Activated CD8-positive, alpha-beta T cell treated with anti-CD3 and anti-CD28 coated beads for 36 hours (primary cell): ENCODE measurements at places on chromosomes 5 and 9. TPM values are rescaled to one million over a fixed set of nuclear protein-coding genes. Genes with fewer than 3 reads are reported as not detected.

The FOXI1 gene
- total RNA-seq = not detected

GRCh38 chr9:4970970-4971641, 14.0 kb upstream of the JAK2 start:
- H3K27ac ChIP-seq = no peak overlapping the region
- H3K27me3 ChIP-seq = no peaks in the 10 kb centered on the region
- no peak overlapping the region for H3K4me3 ChIP-seq
- peaks cover 1% of the 10 kb centered on the region for H3K36me3 ChIP-seq

The NOXA1 gene
- total RNA-seq = 0.72 TPM

The GHR gene
- not detected for total RNA-seq

DNA sequence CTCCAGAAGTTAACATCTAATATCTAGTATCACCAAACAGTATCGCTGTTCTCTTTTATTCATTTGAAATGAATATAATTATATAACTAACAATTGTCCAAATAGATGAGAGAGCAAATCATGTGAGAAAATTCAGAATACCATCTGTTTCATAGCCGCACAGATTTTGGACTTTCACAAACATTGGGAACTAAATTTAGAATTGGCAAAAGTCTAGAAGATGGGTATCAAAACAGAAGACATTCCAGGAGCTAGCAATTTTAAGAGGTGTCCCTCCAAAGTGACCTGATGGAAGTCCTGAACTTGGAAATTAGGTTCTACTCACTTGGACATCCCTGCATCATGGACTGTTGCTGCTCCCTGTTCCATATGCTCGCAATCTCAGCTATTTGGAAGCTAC, 57.0 kb upstream of the FSD1L start:
- no peak overlapping the region for H3K27ac ChIP-seq
- no peak for DNase-seq
- H3K27me3 ChIP-seq = peaks cover 14% of the 10 kb centered on the region
- H3K4me1 ChIP-seq = peaks cover under 1% of the 10 kb centered on the region

DNA sequence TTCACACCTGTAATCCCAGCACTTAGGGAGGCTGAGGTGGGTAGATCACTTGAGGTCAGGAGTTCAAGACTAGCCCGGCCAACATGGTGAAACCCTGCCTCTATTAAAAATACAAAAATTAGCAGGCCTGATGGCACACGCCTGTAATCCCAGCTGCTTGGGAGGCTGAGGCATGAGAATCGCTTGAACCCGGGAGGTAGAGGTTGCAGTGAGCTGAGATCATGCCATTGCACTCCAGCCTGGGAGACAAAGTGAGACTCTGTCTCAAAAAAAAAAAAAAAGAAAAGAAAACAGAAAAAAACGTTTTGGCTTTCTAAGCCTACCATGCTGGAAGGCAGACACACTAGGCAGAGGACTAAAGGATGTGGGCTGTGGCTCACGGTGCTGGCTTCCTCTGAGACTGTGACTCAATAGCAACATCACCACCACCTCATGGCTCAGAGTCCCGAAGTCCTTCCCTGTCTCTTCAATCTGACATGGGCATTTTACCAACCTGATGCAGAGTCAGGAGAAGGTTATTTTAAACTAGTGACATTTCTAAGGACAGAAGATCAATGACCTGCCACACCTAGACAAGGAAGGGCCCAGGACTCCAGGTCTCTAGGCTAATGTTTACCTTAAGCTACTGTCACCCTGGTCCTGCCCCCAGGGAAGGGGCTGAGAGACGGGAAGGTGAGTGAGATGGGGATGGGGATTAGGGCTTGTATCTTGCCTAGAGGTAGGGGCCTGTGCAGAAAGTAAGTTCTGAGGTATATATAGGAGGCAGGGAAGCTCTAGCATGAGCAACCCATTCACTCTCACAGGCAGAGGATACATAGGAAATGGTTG, 3.7 kb downstream of the ECSCR start:
- H3K27ac ChIP-seq = peak overlapping the region; percentile 88
- no peaks in the 10 kb centered on the region for H3K27me3 ChIP-seq
- H3K36me3 ChIP-seq = no peaks in the 10 kb centered on the region
- DNase-seq = peak; percentile 94

DNA sequence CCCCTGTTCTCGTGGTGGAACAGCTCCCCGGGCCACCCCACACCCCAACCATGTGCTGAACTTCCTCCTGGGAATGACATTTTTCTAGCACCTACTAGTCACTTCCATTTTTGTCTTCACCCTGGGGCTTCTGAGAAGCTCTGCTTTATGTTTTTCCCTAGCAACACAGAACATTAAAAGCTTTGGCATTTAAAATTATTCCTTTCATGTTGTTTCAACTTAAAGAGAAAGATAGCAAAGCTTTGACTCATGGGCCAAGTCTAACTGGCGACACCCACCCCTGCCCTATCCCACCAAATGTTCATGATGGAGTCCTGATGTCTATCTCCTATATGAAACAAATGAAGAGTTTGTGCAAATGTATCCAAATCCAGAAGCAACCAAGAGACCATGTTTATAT, 22.4 kb downstream of the BOD1 start:
- no peak overlapping the region for H3K27ac ChIP-seq
- no peak overlapping the region for H3K4me3 ChIP-seq
- DNase-seq = no peak
- H3K27me3 ChIP-seq = no peaks in the 10 kb centered on the region
- H3K36me3 ChIP-seq = peaks cover 40% of the 10 kb centered on the region
- H3K4me1 ChIP-seq = no peaks in the 10 kb centered on the region

DNA sequence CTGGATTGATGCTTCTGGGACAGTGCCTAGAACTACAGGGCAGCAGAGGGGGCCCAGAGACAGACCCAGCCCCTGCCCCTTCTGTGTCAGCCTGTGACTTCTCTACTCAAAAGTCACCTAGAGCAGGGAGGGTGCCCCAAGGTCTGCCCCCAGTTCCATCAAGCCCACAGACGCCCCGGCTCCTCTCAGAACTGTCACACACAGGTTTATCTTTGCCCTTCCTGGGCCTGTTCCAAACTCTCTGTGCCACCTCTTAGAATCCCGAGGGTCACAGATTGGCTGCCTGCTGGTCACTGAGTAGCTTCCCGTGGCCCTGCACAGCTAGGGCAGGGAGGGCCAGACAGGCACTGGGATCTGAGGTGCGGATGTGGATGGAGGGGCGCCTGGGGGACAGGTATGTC, 1.7 kb downstream of the RGS14 start:
- peaks cover 88% of the 10 kb centered on the region for H3K4me1 ChIP-seq
- peak overlapping the region; percentile 81 for H3K27ac ChIP-seq
- H3K4me3 ChIP-seq = peak overlapping the region; percentile 89
- H3K27me3 ChIP-seq = no peaks in the 10 kb centered on the region

The SH3PXD2B gene
- total RNA-seq = 0.38 TPM

- no peak overlapping the region for H3K27ac ChIP-seq
- H3K27me3 ChIP-seq = peaks cover 1% of the 10 kb centered on the region
- no peaks in the 10 kb centered on the region for H3K4me1 ChIP-seq
- no peak for DNase-seq
Measured at GRCh38 chr5:173669483-173669882, 53.0 kb upstream of the BOD1 start.

DNA sequence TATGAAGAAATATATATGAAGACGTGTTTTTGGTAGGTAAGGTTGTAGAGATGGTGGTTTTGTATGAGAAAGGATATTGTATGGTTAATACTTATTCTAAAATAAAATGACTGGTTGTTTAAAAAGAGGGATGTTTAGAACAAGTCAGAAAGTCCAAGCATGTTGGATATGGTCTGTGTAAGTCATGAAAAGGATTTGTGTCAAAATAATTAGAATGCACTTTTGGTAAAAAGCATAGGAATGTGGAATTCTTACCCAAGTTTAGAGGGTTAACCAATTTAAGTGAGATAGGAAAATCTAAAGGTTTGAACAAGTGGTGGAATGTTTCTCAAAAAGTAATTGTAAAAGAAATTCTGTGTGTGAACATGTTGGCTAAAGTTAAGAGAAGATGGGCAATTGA, 1556.5 kb upstream of the C9orf72 start:
- no peak for DNase-seq
- H3K27me3 ChIP-seq = no peaks in the 10 kb centered on the region
- H3K4me3 ChIP-seq = no peak overlapping the region
- H3K36me3 ChIP-seq = no peaks in the 10 kb centered on the region
- no peak overlapping the region for H3K27ac ChIP-seq

The NUTM2G gene
- not detected for total RNA-seq

GRCh38 chr5:14816999-14817761, 54.4 kb downstream of the ANKH start:
- H3K4me1 ChIP-seq = peaks cover 72% of the 10 kb centered on the region
- DNase-seq = peak; percentile 73
- peaks cover 15% of the 10 kb centered on the region for H3K36me3 ChIP-seq
- peak overlapping the region; percentile 67 for H3K27ac ChIP-seq

The DMGDH gene
- total RNA-seq = 1.3 TPM

DNA sequence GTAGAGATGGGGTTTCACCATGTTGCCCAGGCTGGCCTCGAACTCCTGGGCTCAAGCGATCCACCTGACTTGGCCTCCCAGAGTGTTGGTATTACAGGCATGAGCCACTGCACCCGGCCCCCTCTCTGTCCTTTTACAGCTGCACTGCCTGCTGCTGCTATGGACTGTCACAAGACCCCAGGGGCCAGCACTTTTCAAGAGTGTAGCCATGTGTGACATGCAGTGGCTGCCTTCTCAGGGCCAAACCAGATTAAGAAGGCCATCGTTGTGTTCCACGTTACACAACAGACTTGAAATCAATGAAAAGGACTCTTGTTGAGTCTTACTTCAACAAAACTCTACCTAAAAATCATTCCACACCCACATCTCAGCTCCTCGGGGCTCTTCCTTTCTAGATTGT, 78.9 kb upstream of the ICE1 start:
- H3K4me1 ChIP-seq = peaks cover 9% of the 10 kb centered on the region
- H3K36me3 ChIP-seq = no peaks in the 10 kb centered on the region
- H3K4me3 ChIP-seq = no peak overlapping the region
- no peaks in the 10 kb centered on the region for H3K27me3 ChIP-seq
- H3K27ac ChIP-seq = no peak overlapping the region

GRCh38 chr5:138489683-138490061, 24.4 kb downstream of the EGR1 start:
- DNase-seq = no peak
- peaks cover 22% of the 10 kb centered on the region for H3K27me3 ChIP-seq
- no peak overlapping the region for H3K4me3 ChIP-seq
- H3K27ac ChIP-seq = no peak overlapping the region
- peaks cover 16% of the 10 kb centered on the region for H3K4me1 ChIP-seq

The NMUR2 gene
- total RNA-seq = not detected

GRCh38 chr9:127557466-127557869, 54.6 kb upstream of the STXBP1 start:
- peaks cover 58% of the 10 kb centered on the region for H3K4me1 ChIP-seq
- peak overlapping the region; percentile 81 for H3K27ac ChIP-seq
- DNase-seq = peak; percentile 34

GRCh38 chr9:134063088-134063570, 4.7 kb downstream of the BRD3 start:
- peaks cover 1% of the 10 kb centered on the region for H3K36me3 ChIP-seq
- no peak overlapping the region for H3K4me3 ChIP-seq
- no peak overlapping the region for H3K27ac ChIP-seq
- no peaks in the 10 kb centered on the region for H3K27me3 ChIP-seq

DNA sequence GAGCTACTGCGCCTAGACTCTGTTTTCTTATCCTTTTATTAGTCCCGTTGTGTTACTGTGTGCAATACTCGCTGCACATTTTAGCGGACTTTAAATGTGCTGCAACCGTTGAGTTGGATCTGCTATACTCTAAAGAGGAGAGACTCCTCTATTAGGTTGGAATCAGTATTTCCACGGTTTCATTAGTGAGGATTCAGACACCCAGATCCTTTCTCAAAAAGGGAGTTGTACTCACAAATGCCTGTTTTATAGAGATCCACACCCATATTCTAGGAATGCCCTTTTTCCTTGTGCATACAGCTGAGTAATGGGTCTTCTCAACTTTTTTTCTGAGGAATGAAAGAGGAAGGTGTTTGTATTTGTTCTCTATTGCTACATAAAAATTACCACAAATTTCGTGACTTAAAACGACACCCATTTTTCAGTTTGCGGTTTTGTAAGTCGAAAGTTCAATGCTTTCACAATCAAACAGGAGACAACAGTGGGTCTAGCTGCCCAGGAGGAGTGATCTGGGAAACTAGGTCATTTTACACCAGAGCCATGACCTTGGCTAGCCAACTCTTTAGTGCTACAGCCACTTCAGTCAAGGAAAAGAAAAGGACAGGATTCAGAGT, 52.8 kb upstream of the SLC44A1 start:
- H3K4me3 ChIP-seq = no peak overlapping the region
- H3K36me3 ChIP-seq = no peaks in the 10 kb centered on the region
- no peak overlapping the region for H3K27ac ChIP-seq
- peaks cover 10% of the 10 kb centered on the region for H3K27me3 ChIP-seq
- H3K4me1 ChIP-seq = no peaks in the 10 kb centered on the region

GRCh38 chr9:90953200-90953599, 151.6 kb downstream of the SYK start:
- H3K4me3 ChIP-seq = no peak overlapping the region
- no peaks in the 10 kb centered on the region for H3K36me3 ChIP-seq
- no peak for DNase-seq
- no peaks in the 10 kb centered on the region for H3K4me1 ChIP-seq

The OLFML2A gene
- total RNA-seq = not detected

The CEL gene
- total RNA-seq = 3.0 TPM

DNA sequence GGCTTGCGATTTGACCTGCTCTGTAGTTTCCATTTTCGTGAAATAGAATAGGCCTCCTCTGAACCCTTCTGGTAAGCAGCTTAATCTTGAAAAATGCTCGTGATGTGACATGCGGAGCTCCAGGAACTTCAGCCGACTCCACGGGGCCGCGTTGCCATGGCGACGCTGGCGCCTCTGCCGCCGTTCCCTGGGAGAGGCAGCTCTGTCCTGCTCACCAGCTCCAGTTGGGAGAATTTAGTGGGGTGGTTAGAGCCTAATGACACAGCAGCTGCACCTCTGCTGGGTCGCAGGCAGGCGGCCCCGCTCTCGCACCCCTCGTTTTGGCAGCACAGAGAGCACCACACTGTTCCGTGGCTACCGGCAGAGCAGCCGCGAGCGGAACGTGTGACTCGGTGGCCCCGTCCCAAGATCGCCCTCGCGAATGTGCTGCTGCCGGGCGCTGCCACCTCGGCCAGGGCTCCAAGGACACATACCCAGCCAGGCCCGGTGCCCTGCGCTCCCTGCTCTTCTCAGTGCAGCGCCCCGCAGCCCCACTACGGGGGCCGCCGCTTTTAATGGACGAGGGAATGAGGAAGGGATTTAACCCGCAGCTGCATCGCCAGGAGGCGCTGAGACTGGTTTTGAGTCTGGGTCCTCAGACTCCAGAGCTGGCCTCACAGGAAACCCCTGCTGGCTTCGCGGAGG, 131.2 kb upstream of the LMX1B start:
- H3K4me1 ChIP-seq = peaks cover 14% of the 10 kb centered on the region
- no peak for DNase-seq
- no peak overlapping the region for H3K4me3 ChIP-seq
- no peak overlapping the region for H3K27ac ChIP-seq
- peaks cover 2% of the 10 kb centered on the region for H3K36me3 ChIP-seq
- no peaks in the 10 kb centered on the region for H3K27me3 ChIP-seq

The MAML1 gene
- total RNA-seq = 26.6 TPM

The OLFM1 gene
- not detected for total RNA-seq

The OR13C3 gene
- not detected for total RNA-seq

The PCDHB3 gene
- not detected for total RNA-seq

DNA sequence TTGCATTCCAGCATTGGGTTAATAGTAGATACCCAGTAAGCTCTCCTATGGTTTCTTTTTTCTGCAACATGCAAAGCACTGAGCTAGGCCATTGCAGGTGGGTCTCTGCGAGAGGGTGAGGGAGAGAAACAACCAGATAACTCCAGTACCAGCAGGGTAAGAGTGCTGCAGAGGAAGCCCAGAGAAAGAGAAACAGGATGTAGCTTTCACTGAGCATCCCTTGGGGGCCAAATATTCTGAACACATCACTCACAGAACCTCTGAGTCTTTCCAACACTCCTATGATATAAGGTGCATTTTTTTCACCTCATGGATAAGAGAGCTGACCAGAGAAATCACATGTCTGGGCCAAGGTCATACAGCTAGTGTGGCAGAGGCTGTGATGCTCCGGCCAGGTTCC, 76.7 kb downstream of the TRIM32 start:
- no peaks in the 10 kb centered on the region for H3K27me3 ChIP-seq
- no peak for DNase-seq
- H3K4me3 ChIP-seq = no peak overlapping the region
- H3K4me1 ChIP-seq = no peaks in the 10 kb centered on the region
